ENCODE measurements at places on chromosomes 16 and 17.

GRCh38 chr16:8376858-8377257 is 213.5 kb downstream of the TMEM114 start:
- DNase-seq: no peak

- no peak for DNase-seq
Measured at GRCh38 chr16:87086156-87086555, 231.0 kb downstream of the C16orf95 start.

- DNase-seq: no peak
Measured at GRCh38 chr17:75159196-75160031, 5.1 kb upstream of the JPT1 start.

DNA sequence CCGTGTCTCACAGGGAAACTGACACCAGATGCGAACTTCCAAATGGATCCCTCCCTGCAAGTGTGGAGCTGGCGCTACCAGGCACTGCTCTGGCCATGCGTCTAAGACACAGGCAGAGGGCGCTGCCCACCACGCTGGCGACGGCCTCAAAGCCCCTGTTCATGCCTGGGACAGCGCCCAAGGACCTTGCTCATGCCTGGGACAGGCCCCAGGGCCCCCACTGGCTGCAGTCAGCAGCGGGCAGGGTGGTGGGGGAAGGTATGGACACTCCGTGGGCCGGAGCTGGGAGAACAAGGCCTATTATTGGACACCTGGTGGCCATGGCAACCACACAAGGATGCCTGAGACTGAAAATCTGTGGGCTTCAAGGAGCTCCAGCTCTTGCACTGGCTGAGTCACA is 8.8 kb downstream of the ZG16B start:
- DNase-seq: peak; percentile 53

DNA sequence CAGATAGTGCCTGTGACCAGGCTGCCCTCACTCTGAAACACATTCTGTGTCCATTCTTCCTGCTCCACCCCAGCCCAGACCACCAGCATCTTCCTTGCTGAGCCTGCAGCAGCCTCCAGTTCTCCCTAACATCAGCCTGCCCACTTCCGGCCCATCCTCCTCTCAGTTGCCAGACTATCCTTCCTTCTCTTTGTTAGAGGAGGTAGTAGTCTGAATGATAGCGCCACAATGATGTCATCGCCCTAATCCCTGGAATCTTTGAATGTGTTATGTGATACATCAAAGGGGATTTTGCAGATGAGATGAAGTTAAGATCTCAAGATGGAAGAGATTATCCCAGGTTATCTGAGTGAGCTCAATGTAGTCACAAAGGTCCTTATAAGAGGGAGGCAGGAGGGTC is 3.2 kb upstream of the ZDHHC1 start:
- no peak for DNase-seq

DNA sequence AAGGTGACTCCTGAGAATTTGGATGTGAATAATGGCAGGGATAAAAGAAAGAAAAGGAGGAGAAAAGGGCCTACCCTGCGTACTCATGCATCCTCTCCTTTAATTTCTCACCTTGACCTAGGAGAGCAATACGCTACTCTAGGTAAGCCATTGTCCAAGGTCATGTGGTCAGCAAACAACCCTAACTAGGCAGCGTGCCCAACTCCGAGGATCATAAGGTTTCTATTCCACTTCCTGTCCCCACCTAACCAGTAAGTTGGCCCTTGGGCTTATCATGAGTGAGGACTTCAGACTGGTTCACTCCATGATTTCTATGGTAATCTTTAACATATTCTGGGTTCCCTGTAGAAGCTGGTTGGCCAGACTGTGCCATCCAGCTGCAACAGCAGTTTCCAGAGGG is 315.1 kb upstream of the CCL2 start:
- DNase-seq: no peak

GRCh38 chr17:77036136-77036840 is 104.5 kb upstream of the SEC14L1 start:
- no peak for DNase-seq

DNA sequence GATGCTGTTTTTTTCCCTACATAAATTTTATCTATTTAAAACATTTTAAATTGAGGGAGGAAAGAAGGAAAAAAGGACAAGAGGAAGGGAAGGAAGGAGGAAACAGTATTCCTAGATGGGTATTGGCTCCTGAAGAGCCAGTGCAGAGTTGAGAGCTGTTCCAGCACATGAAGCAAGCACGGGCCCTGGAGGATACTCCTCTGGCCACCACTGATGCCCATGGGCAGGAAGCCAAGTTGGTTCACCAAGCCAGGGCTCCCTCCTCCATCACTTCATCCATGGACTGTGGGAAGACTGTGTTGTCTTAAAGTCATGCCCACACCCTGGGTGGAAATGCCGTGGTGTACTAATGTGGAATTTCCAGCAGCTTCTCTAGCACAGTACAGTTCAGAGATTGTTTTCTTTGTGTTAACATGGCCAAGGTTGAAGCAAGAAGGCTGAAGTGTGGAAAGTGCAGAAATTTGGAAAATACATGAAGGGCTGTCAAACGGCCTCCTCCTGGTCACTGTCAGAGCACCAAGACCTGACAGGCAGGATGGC is 23.9 kb upstream of the NOS2 start:
- no peak for DNase-seq

GRCh38 chr16:22018559-22018958 is 10.6 kb downstream of the MOSMO start:
- DNase-seq: no peak

DNA sequence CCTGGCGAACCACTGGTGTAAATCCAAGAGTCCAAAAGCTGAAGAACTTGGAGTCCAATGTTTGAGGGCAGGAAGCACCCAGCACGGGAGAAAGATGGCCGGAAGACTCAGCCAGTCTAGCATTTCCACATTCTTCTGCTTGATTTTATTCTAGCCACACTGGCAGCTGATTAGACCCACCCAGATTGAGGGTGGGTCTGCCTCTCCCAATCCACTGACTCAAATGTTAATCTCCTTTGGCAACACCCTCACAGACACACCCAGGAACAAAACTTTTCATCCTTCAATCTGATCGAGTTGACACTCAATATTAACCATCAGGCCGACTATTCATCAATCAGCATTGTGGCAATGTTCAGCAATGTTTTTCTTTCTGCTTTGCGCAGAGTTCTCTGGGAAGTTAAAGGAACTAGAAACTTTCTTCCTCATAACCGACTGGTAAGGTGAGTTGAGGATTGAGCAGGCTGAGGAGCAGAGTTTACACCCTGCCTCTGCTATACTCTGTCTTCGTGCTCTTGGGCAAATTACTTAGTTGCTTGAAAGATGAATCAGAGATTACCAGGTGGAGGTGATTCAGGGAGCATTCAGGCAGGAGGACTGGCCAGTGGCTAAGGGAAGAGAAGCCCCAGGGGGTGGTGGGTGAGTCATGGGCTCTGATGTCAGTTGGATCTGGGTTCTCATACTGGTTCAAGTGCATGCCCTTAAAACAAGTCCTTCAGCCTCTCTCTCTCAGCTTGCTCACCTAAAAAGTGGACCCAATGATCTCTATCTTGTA is 28.2 kb upstream of the BRD7 start:
- DNase-seq: peak; percentile 96

DNA sequence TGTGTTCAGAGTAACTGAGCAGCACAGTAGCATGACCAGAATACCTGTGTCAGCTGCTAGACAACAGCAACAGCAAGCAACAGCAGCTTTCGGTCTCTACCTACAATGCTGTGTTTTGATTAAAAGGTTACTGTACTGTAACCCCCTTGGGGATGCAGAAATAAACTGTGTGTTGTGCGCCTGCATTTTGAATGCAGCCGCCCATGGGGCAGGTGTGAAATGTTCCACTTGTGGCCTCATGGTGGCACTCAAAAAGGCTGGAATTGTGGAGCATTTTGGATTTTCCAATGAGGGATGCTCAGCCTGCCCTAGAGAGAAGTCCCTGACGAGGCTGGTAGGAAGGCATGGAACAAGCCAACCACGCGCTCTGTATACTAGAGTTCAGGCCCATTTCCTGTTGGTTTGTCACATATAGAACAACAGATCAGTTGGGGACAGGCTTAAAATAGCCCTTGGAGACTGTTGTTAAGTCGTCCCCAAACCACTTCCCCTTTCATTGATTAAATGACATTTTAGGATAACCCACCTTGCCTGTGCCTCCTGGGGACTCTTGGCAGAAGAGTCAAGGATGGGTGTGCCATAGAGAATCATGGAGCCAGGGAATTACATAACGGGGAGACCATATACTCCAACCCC is 27.1 kb downstream of the SCPEP1 start:
- no peak for DNase-seq

DNA sequence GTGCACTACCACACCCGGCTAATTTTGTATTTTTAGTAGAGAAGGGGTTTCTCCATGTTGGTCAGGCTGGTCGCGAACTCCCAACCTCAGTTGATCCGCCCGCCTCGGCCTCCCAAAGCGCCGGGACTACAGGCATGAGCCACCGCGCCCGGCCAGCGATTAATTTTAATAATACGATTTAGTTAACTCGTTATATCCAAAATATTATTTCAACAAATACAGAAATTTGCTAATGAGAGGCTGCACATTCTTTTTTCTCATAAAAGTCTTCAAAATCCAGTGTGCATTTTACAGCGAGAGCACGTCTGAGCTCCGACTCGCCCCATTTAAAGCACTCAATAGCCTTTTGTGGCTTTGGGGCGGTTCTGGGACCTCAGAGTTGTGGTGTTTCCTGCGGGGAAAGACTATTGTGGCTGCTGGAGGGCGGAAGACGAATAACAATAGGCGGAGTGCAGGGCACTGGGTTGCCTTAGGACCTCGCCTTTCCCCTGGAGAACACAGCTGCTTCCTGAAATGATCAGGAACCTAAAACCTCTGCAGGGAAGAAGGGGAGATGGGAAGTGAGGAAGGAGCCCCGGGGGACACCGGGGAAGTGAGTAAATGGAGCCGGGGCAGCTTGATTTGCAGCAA is 2.9 kb upstream of the ZSCAN10 start:
- DNase-seq: no peak

DNA sequence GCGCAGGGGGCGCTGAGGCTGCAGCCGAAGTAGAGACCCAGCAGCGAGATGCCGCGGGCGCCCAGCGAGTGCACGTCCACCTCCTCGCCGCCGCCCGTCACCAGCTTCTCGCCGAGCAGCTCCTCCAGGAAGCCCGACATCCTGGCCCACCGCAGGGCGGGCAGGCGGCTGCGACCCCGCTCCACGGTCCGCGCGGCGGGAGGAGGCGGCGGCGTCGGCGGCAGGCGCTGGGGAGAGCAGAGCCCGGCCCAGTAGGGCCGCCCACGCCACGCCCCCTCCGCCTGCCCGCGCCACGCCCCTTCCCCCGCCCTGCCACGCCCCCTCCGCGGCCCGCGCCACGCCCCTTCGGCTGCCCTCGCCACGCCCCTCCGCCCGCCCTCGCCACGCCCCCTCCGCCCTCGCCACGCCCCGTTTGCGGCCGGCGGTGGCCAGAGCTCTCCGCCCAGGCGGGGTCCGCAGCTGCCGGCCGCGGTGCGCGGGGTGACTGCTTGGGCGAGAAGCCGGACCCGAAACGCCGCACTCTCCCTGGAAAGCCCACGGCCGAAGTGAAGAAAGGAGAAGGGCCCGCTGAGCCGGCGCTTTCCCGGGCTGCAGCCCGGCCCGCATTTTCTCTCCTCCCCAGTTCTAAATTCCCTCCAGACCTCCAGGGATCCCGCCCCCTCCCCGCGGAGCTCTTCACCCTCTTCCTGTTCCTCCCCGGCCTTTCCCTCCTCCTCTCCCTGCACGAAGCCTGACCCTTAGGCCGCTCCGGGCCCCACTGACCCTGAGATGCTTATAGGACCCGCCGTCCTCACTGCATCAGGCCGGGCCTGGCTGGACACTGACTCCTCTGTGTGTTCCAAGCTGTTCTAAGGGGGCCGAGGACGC is at the start of gene NXN:
TSS of gene NXN (minus strand) at position 238 of the 867 bp plus-strand sequence.
- DNase-seq: no peak

- no peak for DNase-seq
Measured at GRCh38 chr16:75039941-75040340, 41.1 kb downstream of the ZNRF1 start.

DNA sequence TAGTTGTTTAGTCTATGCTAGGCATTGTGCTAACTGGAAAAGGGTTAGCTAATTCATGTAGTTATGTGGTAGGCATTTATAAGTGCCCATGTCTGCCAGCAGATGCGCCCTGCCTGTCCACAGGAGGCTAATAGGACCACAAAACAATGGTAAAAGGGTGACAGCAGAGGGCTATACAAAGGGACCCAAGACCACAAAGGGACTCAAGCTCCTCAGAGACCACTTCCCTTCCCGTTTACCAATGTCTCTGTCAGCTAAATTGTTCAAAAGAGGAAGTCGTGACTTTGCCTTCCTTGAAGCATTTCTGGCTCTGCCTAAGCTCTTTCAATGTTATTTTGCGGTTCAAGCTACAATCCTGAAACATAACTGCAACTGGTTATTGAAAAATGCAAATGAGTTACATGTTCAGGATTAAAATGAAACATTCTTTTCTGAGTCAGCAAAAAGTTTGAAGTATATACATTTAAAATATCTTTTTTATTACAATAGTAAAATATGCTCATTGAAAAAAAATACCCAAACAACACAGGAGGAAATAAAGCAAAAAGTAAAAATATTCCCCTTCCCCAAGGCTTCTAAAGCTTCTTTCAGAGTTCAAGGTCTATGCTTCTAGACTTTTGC is 149.2 kb downstream of the MAF start:
- DNase-seq: no peak

DNA sequence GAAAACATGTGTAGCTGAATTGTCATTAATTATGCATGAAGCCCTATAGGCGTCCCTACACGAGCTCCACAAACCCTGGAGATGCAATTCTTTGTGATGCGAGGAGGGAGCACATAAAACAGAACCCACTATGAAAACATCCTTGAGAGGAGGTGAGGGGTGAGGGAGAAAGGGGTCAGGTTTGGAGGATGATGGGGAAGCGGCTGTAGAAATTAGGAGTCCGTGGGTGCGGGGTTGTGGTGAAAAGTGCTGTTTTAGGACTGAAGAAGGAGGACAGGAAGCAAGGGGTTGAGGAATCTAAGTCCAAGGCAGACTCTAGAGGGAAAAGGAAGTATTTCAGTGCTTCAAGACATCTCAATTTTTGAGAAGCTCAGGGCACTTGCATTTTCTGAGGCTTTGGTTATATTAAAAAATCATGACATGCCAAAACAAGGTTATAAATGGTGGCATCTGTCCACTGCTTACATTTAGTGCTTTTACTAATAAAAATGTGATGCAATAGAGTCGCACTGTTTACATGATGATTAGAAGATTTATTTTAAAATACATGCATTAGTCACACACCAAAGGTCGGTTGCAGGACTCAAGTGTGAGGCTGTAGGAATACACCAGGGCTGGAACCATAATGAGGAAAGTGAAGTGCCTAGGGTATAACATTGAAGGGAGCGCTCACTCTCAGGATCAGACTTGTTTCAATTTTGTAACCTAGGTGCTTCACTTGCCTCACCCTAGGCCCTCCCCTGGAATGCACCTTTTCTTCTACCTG is 379.5 kb downstream of the HS3ST4 start:
- DNase-seq: no peak

DNA sequence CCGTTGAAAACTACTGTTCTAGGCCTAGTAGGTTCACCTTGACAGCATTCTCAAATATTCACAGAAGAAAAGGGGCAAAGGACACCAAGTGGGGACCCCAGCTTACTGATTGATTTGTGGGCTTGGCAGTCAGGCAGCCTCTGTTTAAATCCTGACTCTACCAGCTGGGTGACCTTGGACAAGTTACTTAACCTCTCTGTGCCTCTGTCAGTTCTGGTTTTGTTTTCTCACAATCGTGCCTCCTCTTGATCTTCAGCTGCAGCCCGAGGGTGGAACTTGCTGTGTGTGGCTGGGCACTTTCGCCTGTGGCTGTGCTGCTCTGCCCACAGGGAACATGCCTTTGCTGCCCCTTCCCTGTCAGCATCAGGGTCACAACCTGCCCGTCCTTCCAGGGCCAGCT is 17.8 kb downstream of the RAP1GAP2 start:
- DNase-seq: no peak
